ENCODE measurements at places on chromosomes 12 and 14.

DNA sequence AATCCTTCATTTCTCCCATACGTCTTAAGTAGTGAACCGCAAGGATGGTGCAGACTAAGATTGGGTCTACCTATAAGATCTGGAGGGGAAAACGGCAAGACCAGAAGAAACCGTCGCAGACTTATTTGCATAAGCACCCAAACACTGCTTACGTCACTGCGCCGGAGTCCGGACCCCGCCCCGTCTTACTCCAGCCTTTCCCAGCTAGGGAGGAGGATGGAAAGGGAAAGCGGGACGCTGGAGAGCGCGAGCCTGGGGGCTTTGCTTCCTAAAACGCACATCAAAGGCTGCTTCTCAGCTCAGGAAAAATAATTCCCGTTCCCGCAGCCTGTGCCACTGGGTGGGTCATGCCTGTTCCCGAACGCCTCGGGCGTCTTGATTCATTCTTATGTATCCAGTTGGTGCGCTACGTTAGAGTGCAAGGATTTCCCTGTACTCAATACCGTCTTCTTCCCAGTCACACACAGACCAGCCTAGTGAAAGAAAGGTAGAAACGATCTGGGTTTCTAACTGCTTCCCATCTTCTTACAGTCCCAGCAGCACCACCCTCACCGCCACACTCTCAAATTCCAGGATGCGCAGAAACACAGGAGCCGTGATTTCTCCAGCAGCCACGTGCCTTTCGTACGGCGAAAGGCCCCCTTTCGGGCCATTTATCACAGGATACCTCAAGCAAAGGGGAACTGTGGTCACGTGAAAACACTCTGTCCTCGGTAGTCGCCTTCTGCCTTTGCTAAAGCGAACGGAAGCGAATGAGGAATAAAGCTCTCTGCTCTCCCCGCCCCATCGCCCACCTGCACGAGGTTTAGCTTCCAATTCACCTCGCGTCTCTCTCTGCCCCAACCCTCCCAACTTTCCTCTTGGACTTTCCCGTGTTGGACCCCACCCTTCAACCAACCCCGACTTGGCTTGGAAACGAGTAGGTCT, 1.1 kb downstream of the SLC6A15 start:
- peak; percentile 37 for DNase-seq

DNA sequence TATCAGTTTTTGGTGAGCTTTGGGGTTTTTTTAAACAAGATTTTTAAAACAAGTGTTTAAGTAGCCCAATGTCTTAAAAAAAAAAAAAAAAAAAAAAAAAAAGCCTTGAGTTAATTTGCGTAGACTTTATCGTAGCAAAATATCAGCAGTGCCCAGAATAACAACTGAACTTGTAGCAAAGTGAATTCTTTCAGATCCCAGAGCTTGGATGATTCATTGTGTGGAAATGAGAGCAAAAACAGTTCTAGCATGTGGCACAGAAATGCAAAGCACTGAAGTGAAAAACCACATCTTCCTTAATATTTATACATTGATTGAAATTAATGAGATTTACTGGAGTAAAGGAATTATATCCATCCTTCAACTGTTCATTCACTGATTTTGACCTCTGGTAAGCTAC, 258.1 kb downstream of the EGLN3 start:
- no peak for DNase-seq

- no peak for DNase-seq
Measured at GRCh38 chr12:98319716-98320425, 195.5 kb upstream of the TMPO start.

DNA sequence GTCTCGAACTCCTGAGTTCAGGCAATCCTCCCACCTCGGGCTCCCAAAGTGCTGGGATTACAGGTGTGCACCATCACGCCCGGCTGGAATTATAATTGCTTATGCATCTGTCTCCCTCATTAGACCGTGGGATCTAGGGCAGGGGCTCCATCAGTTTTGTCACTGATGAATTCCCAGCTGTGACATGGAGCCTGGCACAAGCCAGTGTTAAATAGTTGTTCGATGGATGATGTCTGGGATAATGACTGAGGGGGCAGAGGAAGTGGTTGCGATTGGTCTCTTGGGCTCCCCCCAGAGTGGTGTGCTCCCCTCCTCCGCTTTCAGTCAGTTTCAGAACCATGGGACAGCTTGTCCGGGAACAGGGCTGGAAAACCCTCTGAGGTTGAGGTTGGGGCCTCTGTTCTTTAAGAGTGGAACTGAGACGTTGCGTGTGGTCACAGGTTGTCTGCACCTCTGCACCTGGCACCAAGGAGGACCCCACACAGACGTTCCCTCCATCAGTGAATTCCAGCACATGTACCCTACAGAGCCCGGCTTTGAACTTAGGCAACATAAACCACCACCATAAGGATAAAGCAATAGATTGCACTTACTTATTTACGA, 30.8 kb upstream of the BATF start:
- no peak for DNase-seq

Measured in NCI-H1092 treated with DMSO at 0.1 percent for 48 hours (cell line).